Tongue (tissue), 3 donors: ENCODE measurements at places on chromosomes 2 and 18. TPM values are rescaled to one million over a fixed set of nuclear protein-coding genes. Genes with fewer than 3 reads are reported as not detected.

DNA sequence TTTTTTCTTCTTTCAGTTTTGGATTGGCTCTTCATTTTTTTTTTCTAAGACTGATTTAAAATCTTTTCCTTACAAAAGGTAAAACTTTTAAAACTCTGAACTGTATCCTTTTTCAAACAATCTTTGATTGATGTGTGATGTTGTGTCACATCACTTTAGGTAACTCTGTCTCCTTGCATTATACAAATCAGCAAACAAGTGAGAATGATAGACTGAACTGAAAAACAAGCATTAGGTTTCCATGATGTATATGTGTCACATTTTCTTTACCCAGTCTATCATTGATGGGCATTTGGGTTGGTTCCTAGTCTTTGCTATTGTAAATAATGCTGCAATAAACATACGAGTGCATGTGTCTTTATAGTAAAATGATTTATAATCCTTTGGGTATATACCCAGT lies 655.7 kb downstream of the LRRTM4 start:
- DNase-seq, result no peak

GRCh38 chr18:63579616-63580015 lies 7.5 kb upstream of the SERPINB13 start:
- no peak for DNase-seq

CAPN14 gene
- 20.5 TPM for total RNA-seq

DNA sequence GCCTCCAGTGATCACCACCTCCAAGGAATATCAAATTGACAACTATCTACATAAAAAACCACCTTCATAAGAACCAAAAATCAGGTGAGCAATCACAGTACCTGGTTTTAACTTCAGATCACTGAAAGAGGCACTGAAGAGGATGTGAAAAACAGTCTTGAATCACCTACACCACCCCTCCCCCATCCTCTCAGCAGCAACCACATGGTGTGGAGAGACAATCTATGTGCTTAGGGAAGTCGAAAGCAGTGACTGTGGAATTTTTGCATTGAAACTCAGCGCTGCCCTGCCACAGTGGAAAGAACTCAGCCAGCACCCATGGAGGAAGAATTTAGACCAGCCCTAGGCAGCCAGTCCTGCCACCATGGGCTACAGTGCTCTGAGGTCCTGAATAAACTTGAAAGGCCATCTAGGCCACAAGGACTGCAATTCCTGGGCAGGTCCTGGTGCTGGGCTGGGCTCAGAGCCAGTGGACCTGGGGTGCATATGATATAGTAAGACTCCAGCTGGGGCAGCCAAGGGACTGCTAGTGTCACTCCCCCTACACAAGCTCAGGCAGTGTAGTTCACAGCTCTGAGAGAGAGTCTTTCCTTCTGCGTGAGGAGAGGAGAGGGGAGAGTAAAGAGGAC lies 75.6 kb downstream of the ATL2 start:
- DNase-seq, result no peak

- DNase-seq, result no peak
Measured at GRCh38 chr2:72155737-72156136, 8.1 kb upstream of the CYP26B1 start.

DNA sequence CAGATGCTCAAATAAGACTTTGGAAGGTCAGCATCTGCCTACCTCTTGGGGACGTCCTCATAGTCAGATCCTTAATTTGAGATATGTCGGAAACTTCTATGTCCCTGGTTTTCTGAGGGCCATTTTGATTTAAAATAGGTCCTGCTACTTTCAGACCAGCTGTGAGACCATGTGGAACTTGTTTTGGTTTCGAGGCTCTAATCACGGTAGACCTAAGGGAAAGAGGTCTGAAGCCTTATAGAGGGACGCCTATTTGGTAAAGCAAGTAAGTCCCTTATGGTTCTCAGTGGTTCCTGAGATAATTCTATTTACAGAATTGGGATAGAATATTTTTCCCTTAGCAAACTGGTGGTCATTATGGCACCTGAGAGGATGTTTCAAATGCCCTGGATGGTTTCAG lies 75.1 kb downstream of the RFTN2 start:
- DNase-seq, result no peak

DNA sequence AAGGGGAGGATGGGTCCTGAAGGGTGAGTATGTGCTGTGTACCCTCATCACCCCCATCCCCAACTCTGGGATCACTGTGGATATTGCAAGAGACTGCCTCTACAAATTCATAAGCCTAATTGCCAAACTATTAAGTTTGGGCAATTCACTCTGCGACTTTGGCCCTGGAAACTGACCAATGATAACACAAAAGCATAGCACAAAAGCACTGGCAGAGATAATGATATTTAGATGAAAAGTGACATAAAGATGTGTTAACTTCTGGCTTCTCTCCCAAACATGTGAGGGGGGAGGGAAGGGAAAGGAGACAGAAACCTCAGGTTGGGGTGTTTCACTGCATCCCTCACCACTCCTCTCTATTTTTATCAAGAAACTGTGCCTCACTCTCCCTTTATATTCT lies 150.3 kb downstream of the SATB2 start:
- no peak for DNase-seq
